ENCODE measurements at places on chromosomes 2 and 18. TPM values are rescaled to one million over a fixed set of nuclear protein-coding genes. Genes with fewer than 3 reads are reported as not detected.

Gene CNRIP1
- 0.78 TPM for total RNA-seq

Gene ADD2
- 18.8 TPM for total RNA-seq

Gene ATP6V1C2
- total RNA-seq = not detected

Gene KIAA2012
- total RNA-seq = not detected

Gene MC2R
- not detected for total RNA-seq

Gene POTEI
- not detected for total RNA-seq

Gene SERPINB12
- not detected for total RNA-seq

Gene LYG2
- total RNA-seq = not detected

Gene CREG2
- not detected for total RNA-seq

Gene CXCR1
- total RNA-seq = not detected

Gene DSG1
- total RNA-seq = not detected

Gene CAPN14
- 0.92 TPM for total RNA-seq

Gene STON1
- total RNA-seq = 2.5 TPM

Gene GALNT13
- total RNA-seq = not detected

Gene SLC9A4
- total RNA-seq = 0.15 TPM

Gene LIMS2
- 15.1 TPM for total RNA-seq

Gene SF3B1
- total RNA-seq = 735 TPM

Gene ALPP
- not detected for total RNA-seq

Gene ANKRD62
- total RNA-seq = not detected

Gene EVX2
- not detected for total RNA-seq

Gene HOXD13
- total RNA-seq = not detected

Gene DSG4
- total RNA-seq = not detected

Gene CYP1B1
- 6.6 TPM for total RNA-seq

Gene TXNDC2
- total RNA-seq = not detected

Gene OXER1
- not detected for total RNA-seq

Gene NFATC1
- total RNA-seq = 53.4 TPM

Gene G6PC2
- total RNA-seq = not detected

Gene C2orf80
- not detected for total RNA-seq

Gene ANKRD36C
- total RNA-seq = 81.7 TPM

Gene GPAT2
- 4.0 TPM for total RNA-seq

Gene ASTL
- 0.38 TPM for total RNA-seq

Gene TEKT4
- not detected for total RNA-seq

Gene POU3F3
- total RNA-seq = not detected

Data from naive thymus-derived CD4-positive, alpha-beta T cell (primary cell).